Activated CD4-positive, alpha-beta T cell treated with anti-CD3 and anti-CD28 coated beads for 48 hours (primary cell): ENCODE measurements at places on chromosomes 11 and 22.

GRCh38 chr11:117087446-117087845, 10.8 kb downstream of the SIK3 start:
- no peak for DNase-seq

- no peak for DNase-seq
Measured at GRCh38 chr11:93604008-93604660, 57.3 kb upstream of the CEP295 start.

- DNase-seq, result no peak
Measured at GRCh38 chr11:128052912-128053641, 534.3 kb downstream of the ETS1 start.

DNA sequence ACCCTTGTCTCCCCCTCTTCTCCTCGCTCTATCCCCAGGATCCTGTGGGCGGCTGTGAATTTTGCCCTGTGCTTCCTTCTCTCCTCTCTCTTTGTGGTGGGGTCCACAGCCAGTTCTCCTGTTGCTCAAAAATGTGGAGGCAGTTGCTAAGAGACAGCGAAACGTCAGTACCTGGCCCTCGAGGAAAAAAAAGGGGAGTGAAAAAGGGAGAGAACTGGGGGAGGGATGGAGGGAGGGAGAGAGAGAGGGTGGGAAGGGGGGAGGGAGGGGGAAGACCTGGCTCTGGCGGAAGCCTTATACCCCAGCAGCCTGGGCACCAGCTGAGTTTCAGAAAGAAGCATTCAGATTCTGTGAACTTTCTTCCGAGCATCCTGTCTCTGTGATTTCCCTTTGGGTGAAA, 2.1 kb upstream of the LRRC55 start:
- DNase-seq, result no peak

GRCh38 chr11:83979593-83979992, 693.4 kb upstream of the CCDC90B start:
- no peak for DNase-seq

DNA sequence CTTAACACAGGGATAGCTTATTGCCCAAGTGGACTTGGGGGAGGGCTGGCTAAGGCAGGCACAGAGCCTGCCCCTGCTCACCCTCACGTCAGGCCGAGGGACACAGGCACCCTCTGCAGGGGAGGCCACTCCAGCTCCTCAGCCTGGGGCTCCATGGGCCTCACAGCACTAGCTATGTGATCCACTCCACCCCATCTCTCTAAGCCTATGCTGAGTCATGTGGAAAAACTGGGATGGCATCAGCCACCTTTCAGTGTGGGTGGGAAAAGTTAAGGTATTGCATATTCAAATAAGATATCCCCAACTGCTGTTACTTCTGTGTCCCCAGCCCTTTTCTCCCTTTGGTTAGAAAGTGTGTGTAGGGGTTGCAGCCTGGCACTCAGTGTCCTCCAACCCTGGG, 22.3 kb downstream of the RANGAP1 start:
- no peak for DNase-seq

- no peak for DNase-seq
Measured at GRCh38 chr22:46738647-46739093, 618 bp upstream of the CERK start.

DNA sequence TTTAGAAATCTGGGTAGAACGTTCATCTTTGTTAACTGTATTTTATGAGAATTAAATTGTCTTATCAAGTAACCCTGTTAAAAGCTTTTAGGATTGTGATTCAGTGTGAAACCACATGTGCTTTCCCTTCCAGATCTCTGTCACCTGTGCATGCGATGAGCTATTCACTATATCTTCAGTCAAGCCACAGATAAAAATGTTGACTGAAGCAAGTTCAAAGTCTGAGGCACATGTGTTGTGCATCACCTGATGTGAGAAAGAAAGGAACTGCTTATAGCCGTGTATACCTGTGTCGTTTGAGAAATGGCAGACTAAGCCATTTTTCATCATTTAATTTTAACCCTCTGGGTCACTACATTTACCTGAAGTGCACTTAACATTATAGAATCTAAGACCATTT, 1088.9 kb upstream of the TENM4 start:
- DNase-seq, result no peak

DNA sequence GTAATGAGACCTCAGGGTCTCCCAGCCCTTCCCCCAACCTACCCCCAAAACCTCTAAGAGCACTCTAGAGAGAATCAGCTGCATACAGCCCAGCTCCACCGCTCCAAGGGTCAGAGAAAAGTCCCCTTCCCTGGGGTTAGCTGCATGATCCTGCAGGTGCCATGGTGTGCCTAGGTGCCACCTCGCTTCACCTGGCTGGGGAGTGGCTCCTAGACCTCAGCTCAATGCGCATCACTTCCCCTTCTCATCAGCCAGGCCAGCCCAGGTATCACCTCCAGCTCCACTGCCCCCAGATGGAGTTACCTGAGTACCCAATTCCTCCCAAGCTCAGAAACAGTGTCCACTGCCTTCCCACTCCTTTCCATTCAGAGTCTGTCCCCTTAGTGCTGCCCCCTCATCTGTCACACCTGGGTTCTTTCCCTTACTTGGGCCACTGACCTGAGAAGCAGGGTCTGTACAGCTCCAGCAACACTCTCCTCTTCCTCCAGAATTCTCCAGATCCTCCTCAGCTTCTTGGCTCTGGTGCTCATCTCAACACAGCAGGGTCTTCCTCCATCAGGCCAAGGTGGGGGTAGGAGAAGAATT, 1.3 kb downstream of the STARD10 start:
- no peak for DNase-seq

GRCh38 chr11:119251114-119251513, 45.0 kb downstream of the CBL start:
- DNase-seq, result no peak

- no peak for DNase-seq
Measured at GRCh38 chr11:48036466-48036865, 56.1 kb downstream of the PTPRJ start.
